ENCODE measurements at places on chromosomes 11 and 22.

GRCh38 chr11:71240061-71240690 lies 12.2 kb downstream of the SHANK2 start:
- DNase-seq = no peak

- no peak for DNase-seq
These were observed 121.1 kb downstream of the PHF21B start for GRCh38 chr22:44888491-44889254.

DNA sequence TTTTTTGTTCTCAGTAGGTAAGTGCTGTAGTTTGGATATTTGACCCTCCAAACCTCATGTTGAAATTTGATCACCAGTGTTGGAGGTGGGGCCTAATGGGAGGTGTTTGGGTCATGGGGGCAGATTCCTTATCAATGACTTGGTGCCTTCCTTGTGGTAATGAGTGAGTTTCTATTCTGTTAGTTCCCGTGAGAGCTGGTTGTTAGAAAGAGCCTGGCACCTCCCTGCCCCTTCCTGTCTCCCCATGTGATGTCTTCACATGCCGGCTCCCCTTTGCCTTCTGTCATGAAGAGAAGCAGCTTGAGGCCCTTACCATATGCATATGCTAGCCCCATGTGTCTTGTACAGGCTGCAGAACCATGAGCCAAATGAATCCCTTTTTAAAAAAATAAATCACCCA lies 138.3 kb downstream of the TMEM135 start:
- no peak for DNase-seq

DNA sequence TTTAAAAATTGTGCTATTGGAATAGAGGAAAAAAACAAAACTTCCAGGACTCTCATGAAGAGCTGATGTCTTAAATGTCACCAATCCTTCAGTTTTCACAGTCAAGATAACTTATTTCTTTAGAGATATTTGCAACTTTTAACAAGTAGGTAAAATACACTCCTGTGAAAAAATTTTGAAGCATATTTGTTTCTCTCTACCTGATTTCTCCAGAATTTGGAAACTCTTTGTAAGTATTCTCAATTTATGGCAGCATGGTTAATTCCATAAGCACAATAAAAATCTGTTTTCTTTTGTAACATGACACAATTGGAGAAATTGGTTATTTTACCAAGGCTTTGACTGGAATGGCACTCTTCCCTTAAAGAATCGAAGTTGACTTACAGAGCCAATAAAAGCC lies 4.1 kb downstream of the CASP4 start:
- DNase-seq = no peak

DNA sequence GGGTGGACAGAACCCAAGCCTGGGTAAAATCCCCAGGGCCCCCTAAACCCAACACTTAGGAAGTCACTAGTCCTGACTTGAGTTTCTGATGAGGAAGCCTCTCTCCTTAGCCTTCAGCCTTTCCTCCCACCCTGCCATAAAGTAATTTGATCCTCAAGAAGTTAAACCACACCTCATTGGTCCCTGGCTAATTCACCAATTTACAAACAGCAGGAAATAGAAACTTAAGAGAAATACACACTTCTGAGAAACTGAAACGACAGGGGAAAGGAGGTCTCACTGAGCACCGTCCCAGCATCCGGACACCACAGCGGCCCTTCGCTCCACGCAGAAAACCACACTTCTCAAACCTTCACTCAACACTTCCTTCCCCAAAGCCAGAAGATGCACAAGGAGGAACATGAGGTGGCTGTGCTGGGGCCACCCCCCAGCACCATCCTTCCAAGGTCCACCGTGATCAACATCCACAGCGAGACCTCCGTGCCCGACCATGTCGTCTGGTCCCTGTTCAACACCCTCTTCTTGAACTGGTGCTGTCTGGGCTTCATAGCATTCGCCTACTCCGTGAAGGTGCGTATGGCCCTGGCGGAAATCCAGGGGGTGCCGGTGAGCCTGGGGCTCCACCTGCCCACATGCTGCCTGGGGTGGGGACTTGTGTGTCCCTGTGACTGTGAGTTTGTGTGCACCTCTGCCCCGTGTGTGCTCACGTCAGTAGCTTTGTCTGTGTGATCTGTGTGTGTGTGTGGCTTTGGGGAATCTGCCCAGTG lies at the start of gene IFITM1:
IFITM1 (plus strand) TSS at position 254 of the 767 bp plus-strand sequence; CDS start at position 385, 131 bp downstream.
- peak; percentile 95 for DNase-seq

- no peak for DNase-seq
These were observed 30.8 kb downstream of the BLID start for GRCh38 chr11:122085264-122085663.

GRCh38 chr11:122248939-122249338 lies 132.9 kb upstream of the BLID start:
- no peak for DNase-seq

GRCh38 chr11:19714387-19715363 lies 2.0 kb downstream of the NAV2 start:
- no peak for DNase-seq

DNA sequence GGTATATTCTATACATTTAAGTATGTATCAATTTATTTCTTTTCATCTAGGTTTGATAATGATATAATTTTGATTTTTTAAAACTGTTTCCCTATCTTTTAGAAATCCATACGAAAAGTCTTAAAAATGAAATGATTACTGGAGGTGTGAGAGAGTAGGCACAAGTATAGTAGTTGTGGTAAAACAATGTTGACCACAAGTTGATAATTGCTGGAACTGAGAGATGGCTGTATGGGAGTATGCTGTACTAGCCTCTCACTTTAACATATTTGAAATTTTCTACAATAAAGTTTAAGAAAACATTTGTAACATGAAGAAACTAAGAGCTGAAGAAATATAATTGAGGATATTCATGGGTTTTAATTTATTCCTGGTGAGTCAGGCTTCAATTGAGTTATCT lies 30.0 kb downstream of the FSHB start:
- no peak for DNase-seq

DNA sequence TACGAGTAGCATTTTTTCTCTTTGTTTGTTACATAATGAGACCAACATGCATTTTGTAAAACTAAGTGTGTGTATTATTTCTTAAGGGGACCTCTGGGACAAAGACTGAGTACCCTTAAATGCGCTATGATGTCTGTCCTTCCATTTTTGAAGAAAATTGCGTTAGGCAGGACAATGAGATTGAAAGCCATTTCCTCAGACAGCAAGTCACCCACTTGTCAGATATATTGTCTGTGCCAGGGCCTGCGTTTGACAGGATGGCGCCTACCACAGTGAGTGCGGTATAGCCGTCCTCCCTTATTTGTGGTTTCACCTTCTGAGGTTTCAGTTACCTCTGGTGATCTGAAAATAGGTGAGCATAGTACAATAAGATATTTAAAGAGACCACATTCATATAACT lies 2.2 kb downstream of the AP2A2 start:
- DNase-seq = no peak

DNA sequence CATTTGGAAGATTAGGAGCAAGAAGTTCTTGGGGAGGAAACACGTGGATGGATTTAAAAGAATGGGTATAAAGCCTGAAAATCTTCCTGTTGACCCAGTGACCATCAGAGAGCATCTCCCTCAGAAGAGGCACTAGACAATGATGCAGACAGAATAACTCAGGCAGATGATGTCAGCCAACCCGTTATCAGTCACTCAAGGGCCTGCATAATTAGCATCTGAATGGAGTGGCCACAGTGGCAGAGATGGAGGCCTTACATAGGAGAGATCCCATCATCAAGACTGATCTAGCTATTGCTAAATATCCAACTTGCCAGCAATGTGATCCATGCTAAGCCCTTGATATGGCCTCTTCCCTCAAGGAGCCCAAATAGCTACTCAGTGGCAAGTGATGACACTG lies 70.7 kb upstream of the CD82 start:
- DNase-seq = no peak

- DNase-seq = no peak
These were observed 24.1 kb downstream of the NEAT1 start for GRCh38 chr11:65446446-65447277.
